ENCODE measurements at places on chromosomes 16 and 17. TPM values are rescaled to one million over a fixed set of nuclear protein-coding genes. Genes with fewer than 3 reads are reported as not detected.

PERCC1 gene
- total RNA-seq = not detected

KRT15 gene
- 3.4 TPM for total RNA-seq

PDE6G gene
- total RNA-seq = 0.29 TPM

PIRT gene
- total RNA-seq = not detected

GPR139 gene
- not detected for total RNA-seq

PRSS8 gene
- not detected for total RNA-seq

Measured in RPMI7951 (cell line).